ENCODE measurements at places on chromosomes 11 and 22.

DNA sequence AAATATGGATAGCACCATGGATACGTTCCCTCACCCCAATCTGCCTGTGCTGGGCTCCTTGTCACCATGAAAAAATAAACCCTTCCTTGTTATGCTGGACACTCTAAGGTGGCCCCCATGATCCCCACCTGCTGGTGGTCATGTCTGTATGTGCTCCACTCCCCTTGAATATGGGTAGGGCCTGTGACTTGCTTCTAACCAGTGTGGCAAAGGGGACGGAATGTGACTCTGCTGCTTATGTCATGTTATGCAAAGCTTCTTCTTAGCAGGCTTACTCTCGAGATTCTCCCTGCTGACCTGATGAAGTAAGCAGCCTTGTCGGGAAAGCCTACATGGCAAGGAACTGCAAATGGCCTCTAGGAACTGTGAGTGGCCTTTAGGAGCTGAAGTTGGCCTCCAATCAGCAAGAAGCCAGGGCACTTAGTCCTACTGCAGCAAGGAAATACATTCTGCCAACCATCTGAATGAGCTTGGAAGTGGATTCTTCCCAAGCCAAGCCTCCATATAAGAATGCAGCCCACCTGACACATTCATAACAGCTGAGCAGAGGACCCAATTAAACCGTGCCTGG lies 159.9 kb downstream of the CCDC34 start:
- no peak for DNase-seq

GRCh38 chr11:12577725-12578644 lies 96.2 kb upstream of the TEAD1 start:
- no peak for DNase-seq

DNA sequence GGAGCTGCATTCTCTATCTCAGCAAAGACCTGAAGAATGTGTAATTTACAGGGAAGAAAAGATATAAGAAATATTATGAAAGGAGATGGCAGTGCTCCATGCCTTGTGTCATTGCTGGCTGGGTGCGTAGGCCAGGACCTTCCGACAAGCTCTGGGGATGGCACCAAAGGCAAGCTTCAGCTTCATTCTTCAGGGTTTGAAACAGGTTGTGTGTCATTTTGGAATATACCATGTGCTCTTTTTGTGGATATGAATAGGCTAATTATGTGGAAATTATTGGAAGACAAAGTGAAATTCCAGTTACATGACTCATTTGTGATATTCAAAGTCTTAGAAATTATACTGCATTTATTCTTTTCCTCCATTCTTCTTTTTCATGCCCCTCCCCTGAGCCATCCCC lies 5.7 kb upstream of the KIRREL3 start:
- no peak for DNase-seq

DNA sequence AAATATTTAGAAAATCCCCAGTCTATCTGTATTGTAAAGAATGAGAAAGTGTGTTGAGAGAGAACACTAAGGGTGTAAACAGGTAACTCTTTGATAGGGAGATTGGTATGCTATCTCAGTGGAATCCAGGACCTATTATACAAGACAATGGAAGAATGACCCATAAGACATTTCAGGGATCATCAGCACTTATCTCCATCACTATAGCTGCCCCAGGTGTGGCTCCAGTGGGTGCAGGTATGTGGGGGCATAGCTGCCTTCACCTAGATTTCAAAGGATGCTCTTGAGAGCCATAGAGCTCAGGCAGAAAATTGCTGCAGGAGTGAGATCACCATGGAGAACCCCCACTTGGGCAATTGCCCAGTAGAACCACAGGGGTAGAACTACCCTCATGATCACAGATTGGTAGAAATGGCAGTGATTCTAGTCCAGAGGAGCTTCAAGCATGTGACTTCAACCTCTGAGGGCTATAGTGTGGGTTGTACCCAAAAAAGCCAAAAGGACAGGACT lies 252.3 kb upstream of the TBCEL start:
- DNase-seq: no peak

DNA sequence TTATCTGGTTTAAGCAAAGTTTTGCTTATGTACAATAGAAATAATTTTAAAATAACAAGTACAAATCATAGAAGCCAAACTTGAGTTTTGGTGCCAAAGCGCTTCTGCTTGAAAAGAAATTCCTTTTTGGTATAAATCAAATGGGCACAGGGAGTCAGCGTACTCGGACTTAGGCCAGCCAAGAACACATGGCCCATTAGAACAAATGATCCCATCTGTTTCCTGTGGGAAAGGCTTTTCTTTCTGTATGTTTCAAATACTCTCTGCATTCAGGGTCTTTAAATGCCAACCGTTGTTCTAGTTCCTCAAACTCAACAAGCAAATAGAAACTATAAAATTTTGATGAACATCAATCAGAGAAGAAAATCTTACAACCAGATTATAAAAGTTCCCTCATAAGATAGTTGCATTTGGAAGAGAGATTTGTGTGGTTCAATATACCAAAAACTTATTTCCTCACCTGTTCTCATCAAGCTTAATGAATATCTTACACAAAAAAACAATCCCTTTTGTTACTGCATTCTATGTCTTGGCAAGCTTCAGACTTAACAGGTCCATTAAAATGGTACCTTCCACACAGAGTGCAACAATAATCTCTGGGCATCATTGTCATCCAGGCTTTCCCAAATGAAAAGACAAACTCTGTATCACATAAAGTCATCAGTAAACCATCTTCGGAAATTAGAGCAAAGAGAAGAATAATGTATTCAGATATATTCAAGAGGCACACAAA lies 739.8 kb upstream of the API5 start:
- DNase-seq: no peak

GRCh38 chr22:19142394-19142793 lies 2.1 kb downstream of the ESS2 start:
- no peak for DNase-seq

- DNase-seq: no peak
Measured at GRCh38 chr11:122597511-122597910, 58.0 kb upstream of the UBASH3B start.

DNA sequence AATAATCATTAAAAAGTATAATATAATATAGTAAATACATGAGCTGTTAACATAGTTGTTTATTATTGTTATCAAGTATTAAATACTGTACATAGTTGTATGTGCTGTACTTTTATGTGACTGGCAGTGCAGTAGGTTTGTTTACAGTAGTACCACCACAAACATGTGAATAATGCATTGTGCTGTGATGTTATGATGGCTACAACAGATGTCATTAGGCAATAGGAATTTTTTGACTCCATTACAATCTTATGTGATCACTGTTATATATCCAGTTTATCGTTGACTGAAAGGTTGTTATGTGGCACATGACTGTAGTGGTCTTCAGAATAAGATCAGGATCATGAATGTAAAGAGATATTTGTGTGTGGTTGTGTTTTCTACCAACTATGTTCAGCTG lies 577.8 kb downstream of the JRKL start:
- DNase-seq: no peak

- DNase-seq: peak; percentile 54
Measured at GRCh38 chr11:71251761-71252268, 562 bp downstream of the SHANK2 start.

DNA sequence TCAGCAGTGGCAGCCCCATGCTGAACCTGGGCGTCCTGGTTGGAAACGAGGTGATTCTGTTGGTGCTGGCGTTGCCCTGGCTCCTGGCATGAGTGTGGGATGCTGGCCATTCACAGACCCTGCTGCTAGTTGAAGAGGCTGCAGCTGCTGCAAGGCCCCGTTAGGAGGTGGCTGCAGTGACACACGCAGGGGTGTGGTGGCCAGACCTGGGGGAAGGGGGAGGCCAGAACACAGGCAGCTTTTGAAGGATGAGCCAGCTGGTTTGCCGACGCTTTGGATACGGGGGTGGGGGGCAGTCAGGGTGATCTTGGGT lies 77.2 kb downstream of the MORC2 start:
- DNase-seq: no peak

DNA sequence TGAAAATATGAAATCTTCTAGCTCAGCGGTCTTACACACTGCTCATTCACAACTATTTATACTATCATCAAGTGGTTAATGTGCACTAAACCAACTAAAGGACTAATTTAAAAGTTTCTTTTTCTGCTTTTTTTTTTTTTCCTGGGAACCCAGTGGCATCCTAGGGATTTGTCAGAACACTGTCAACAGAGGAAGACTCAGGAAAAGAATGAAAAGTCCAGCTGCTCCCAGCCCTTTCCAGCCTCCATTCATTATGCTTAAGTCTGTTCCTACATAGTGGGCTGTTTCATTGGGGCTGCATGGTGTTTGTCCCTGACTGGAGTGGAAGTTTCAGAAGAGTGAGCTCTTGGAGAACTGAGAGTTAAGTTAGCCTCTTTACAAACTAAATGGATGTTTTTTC lies 391.1 kb downstream of the AASDHPPT start:
- DNase-seq: no peak

DNA sequence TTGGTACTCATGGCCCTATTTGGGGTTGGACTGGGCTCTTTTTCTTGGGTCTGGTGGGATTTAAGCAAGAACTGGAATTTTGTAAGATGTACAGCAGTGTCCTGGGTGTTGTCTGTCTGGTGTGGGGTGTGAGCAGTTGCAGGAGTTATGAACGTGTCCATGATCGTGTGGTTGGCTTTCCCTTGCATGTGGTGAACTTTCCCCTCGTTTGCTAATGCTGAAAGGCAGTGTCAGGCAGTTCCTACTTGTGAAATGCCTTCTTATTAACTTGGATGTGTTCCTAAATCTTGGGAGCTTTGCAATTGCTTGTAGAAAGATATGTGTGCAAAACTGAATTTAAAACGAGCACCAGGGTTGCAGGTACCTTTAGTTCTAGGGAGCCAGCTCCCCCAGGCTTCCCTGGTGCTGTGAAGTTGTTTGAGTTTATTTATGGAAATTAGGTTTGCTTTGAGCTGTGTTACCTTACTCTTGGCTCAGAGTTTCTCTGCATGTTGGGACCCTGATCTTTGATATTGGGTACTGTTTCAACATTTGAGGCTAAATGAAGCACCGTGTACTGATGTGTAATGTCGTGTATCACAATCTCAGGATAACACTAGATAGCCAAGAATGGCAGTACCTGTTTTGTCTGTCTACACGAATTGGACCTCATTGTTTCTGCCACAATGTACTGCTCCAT lies 35.8 kb upstream of the HSD17B12 start:
- no peak for DNase-seq

DNA sequence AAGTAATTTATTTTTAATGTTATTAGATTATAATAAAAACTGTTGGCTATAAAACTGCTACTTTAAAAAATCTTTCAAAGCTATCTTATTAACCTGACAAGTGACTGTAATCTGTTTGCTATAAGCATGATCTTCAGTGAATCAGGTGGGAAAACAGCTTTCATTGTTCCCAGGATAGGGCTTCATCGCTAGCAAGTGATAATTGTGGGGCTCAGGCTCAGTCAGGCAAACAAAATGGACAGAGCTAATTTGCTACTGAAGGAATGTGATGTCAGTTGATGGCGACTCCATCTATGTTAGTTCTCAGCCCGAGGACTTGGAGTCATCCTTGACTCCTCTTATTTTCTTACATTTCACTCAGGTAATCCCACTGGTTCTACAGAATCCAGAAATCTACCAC lies 125.0 kb downstream of the RASSF10 start:
- no peak for DNase-seq
